ENCODE measurements at places on chromosomes 7 and 10.

DNA sequence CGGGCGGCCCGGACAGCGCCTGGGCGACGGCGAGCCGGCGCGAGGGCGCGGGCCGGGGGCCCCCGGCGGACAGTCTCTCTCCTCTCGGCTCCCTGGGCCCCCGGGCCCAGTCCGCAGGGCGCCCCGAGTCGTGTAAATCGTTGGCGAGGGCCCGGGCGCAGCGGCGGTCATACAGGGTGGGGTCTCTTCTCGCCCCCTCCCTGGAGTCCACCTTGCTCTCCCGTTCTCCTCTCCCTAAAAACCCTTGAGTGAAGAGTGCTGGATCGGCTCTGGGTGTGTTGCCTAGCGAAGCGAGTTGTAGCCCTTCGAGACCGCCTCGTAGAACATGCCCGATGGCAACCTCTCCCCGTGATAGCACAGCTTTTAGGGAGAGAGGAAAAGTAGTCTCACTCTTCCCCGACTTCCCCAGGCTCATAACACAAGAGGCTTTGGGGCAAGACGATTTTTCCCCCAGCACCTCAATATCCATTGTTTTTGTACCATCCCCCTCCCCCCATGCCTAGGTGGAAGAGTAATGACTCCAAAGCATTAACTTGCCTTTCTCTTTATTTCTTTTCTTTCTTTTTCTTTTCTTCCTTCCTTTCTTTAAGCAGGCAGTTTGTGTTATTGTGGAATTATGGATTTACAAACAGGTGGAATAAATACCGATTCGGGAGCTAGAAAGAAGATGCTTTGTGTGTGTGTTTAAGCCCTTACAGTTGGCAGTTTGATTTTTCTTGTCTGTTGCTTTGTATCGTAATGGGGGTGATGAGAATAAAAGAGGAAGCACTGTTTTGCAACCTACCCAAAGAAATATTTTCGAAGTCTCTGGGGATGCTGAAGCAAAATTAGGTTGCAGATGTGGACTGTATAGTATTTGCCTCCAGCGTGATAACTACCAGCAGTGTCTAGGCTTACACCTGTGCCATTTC is 822 bp downstream of the SHOC2 start:
- DNase-seq, result peak; percentile 5

- DNase-seq, result peak; percentile 79
Observed at GRCh38 chr7:151003572-151003971, 12.8 kb downstream of the NOS3 start.

GRCh38 chr10:5895365-5895764 is 5.3 kb downstream of the FBH1 start:
- DNase-seq, result no peak

DNA sequence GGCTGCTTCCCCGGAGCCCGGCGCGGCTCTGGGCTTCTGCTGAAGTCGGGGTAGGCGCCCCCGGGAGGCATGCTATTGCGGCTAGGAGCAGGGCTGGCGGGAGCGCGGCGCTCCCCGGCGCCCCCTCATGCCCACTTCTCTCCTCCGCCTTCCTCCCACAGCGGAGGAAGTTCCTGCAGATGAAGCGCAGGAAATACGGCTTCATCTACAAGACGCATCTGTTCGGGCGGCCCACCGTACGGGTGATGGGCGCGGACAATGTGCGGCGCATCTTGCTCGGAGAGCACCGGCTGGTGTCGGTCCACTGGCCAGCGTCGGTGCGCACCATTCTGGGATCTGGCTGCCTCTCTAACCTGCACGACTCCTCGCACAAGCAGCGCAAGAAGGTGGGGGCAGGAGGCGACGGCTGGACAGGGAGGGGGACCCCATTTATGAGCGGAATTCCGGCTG is 479 bp downstream of the CYP26A1 start:
- DNase-seq, result peak; percentile 33

DNA sequence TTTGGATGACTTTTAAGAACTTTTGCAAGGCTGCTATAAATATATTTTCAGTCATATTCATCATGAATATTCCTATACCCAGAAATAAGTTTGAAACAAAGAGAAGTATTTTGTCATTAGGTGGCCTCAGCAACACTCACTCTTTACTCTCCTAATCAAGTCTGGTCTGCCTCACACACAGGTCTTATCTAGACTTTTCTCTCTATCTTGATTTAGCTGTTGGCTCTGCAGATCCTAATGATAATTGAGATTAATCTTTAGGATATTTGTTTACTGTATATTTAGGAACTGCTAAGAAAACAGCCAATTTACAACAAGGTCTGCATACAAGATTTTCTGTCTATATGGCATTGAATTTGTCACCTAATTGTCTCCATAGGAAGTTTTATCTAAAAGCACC is 297.6 kb downstream of the PTEN start:
- no peak for DNase-seq
